CD4-positive, alpha-beta T cell treated with Interleukin-17A for 1 hour (primary cell): ENCODE measurements at places on chromosomes 16 and 17.

- no peak for DNase-seq
Measured at GRCh38 chr17:7022781-7023571, at the start of gene BCL6B. TSS of gene BCL6B (plus strand) at chr17:7023050. CDS start at chr17:7023672, 622 bp downstream.

GRCh38 chr17:82412535-82413520 is 5.3 kb upstream of the HEXD start:
- no peak for DNase-seq

GRCh38 chr17:46977348-46977747 is 1.7 kb downstream of the RPRML start:
- no peak for DNase-seq

GRCh38 chr17:8599351-8600011 is 31.0 kb downstream of the MYH10 start:
- no peak for DNase-seq
